Upper lobe of right lung (tissue), 1 donor: ENCODE measurements at places on chromosomes 11 and 22. TPM values are rescaled to one million over a fixed set of nuclear protein-coding genes. Genes with fewer than 3 reads are reported as not detected.

The TEX12 gene
- total RNA-seq: not detected

The CAVIN3 gene
- total RNA-seq: 48.8 TPM

GRCh38 chr11:114058871-114059277, 637 bp upstream of the ZBTB16 start:
- no peaks in the 10 kb centered on the region for H3K27me3 ChIP-seq
- peaks cover 15% of the 10 kb centered on the region for H3K36me3 ChIP-seq
- H3K4me1 ChIP-seq: peaks cover 32% of the 10 kb centered on the region
- peak overlapping the region; percentile 95 for H3K4me3 ChIP-seq

GRCh38 chr11:10709299-10710086, 15.9 kb upstream of the IRAG1 start:
- H3K27me3 ChIP-seq: no peaks in the 10 kb centered on the region
- no peaks in the 10 kb centered on the region for H3K4me1 ChIP-seq
- H3K36me3 ChIP-seq: no peaks in the 10 kb centered on the region
- no peak for DNase-seq
- no peak overlapping the region for H3K4me3 ChIP-seq

DNA sequence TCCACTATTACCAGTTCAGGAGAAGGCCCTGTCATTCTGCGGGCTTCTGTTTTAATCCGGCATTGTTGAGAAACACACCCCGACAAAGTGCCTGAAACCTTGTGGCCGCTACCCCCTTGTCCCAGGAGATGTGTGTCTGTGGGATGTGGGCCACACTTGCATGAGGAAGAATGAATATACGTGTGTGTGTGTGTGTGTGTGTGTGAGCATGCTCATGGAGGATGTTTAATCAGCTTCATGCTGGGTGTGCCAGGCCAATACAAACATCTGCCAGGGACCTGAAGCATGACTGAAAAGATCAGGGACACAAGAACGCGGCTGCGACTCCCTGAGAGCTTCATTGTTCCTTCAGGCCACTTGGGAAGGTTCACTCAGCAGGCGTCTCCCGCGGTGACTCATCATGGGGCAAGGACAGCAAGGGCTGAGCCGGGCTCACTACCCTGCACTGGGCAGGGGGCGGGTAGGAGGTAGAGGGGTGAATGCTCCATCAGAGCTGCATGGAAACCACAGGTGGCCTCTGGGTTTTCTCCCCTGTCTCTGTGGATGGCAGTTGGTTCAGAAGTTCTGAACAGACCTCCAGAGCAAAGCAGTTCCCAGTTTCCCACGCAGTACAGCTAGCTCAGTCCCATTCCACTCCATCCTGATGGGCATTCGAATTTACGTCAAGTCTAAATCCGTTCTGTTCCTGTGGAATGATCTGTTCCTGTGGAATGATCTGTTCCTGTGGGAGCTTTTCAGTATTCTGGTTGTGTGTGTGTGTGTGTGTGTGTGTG, 7.0 kb upstream of the MALAT1 start:
- H3K4me1 ChIP-seq: peaks cover 99% of the 10 kb centered on the region
- no peaks in the 10 kb centered on the region for H3K36me3 ChIP-seq
- peak overlapping the region; percentile 100 for H3K27ac ChIP-seq
- H3K27me3 ChIP-seq: no peaks in the 10 kb centered on the region
- no peak overlapping the region for H3K4me3 ChIP-seq

DNA sequence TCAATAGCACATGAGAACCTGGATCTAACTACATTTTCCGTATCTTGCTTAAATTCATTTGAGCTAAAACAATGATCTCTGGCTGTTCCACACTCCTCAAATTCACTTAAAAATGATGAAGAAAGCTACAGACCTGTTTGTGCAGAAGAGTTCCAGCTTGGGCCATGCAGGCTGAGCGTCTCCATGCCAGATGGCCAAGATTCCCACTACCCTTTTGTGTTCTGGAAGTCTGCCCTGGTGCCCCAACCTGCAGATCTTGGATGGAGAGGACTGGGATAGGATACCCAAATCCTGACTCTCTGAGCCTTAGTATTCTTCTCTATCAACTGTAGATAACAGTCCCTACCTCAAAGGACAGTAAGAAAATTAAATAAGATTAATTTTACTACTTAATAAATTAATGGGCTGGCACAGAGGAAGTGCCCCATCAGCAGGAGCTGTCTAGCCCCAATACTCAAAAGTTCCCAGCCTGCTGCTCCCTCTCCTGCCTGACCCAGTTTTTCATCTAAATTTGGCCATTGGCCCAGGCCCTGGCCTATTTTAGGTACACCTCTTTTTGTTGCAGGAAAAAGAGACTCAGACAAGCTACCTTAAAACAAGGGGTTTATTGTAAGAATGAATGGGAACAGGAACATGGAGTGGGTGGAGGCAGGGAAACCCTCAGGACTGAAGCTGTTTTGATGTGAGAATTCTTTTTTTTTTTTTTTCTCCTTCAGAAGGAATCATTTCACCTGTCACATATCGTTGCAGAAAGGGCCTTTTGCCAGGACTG, 81.4 kb upstream of the GRK3 start:
- no peaks in the 10 kb centered on the region for H3K27me3 ChIP-seq
- no peak for DNase-seq
- no peak overlapping the region for H3K27ac ChIP-seq
- no peaks in the 10 kb centered on the region for H3K4me1 ChIP-seq
- no peaks in the 10 kb centered on the region for H3K36me3 ChIP-seq
- H3K4me3 ChIP-seq: no peak overlapping the region

DNA sequence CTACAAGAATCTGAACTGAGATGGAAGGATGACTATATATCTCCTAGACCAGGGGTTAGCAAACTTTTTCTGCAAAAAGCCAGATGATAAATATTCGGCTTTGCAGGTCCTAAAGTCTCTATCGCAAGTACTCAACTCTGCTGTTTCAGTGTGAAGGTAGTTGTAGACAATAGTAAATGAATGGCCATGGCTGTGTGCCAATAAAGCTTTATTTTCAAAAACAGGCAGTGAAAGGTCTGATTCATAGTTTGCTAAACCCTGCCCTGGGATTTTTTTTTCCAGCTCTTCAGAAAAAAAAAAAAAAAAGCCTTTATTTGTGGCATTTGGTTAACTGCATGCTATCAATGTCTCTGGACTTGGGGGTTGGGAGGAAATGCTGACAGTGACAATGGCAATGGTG, 37.5 kb downstream of the FAM227A start:
- H3K27ac ChIP-seq: no peak overlapping the region
- H3K27me3 ChIP-seq: no peaks in the 10 kb centered on the region
- H3K4me3 ChIP-seq: no peak overlapping the region
- no peak for DNase-seq
- H3K4me1 ChIP-seq: no peaks in the 10 kb centered on the region

- peaks cover 9% of the 10 kb centered on the region for H3K4me1 ChIP-seq
- no peak overlapping the region for H3K27ac ChIP-seq
- H3K27me3 ChIP-seq: no peaks in the 10 kb centered on the region
- DNase-seq: no peak
These were observed 58.5 kb upstream of the PARVA start for GRCh38 chr11:12318791-12319438.

GRCh38 chr11:125241104-125241503, 76.6 kb downstream of the PKNOX2 start:
- H3K4me1 ChIP-seq: no peaks in the 10 kb centered on the region
- no peak overlapping the region for H3K4me3 ChIP-seq
- H3K27me3 ChIP-seq: no peaks in the 10 kb centered on the region
- no peaks in the 10 kb centered on the region for H3K36me3 ChIP-seq

GRCh38 chr11:94472916-94473799, 20.5 kb downstream of the MRE11 start:
- H3K27me3 ChIP-seq: no peaks in the 10 kb centered on the region
- no peaks in the 10 kb centered on the region for H3K4me1 ChIP-seq

The KLHL22 gene
- total RNA-seq: 23.3 TPM

DNA sequence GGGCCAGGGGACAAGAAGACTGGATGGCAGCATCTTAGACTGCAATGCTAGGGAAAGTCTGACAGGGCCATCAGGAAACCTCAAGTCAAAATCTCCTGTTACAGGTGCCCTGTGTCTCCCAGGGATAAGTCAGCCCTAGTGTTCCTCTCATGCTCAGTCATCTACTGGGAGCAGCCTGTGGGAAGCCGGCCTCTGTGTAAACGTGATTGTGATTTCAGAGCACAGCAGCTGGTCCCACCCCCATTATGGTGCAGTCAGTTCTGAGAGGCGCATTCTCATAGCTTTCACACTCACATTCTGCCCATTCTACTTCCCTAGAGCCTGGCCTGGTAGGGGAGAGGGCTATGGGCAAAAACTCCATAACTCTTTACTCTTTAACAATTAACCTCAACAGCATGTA, 7.2 kb upstream of the SLN start:
- no peaks in the 10 kb centered on the region for H3K4me1 ChIP-seq
- no peak overlapping the region for H3K4me3 ChIP-seq
- no peak overlapping the region for H3K27ac ChIP-seq
- no peak for DNase-seq
- no peaks in the 10 kb centered on the region for H3K27me3 ChIP-seq

The TMPRSS13 gene
- 9.9 TPM for total RNA-seq

DNA sequence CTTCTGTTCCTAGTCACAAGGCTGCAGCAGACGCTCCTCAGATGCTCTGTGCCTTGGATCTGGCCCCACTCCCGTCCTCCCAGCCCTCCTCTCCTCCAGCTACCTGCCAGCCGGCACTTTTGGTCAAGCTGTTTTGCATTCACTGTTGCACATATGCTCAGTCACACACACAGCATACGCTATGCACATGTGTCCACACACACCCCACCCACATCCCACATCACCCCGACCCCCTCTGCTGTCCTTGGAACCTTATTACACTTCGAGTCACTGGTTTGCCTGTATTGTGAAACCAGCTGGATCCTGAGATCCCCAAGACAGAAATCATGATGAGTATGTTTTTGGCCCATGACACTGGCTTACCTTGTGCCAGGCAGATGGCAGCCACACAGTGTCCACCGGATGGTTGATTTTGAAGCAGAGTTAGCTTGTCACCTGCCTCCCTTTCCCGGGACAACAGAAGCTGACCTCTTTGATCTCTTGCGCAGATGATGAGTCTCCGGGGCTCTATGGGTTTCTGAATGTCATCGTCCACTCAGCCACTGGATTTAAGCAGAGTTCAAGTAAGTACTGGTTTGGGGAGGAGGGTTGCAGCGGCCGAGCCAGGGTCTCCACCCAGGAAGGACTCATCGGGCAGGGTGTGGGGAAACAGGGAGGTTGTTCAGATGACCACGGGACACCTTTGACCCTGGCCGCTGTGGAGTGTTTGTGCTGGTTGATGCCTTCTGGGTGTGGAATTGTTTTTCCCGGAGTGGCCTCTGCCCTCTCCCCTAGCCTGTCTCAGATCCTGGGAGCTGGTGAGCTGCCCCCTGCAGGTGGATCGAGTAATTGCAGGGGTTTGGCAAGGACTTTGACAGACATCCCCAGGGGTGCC, 109.8 kb downstream of the BCR start:
- peaks cover 74% of the 10 kb centered on the region for H3K36me3 ChIP-seq
- no peak overlapping the region for H3K27ac ChIP-seq
- H3K4me3 ChIP-seq: no peak overlapping the region
- H3K27me3 ChIP-seq: no peaks in the 10 kb centered on the region
- DNase-seq: peak; percentile 79

- H3K27ac ChIP-seq: no peak overlapping the region
- no peaks in the 10 kb centered on the region for H3K4me1 ChIP-seq
- H3K36me3 ChIP-seq: no peaks in the 10 kb centered on the region
These were observed 36.7 kb upstream of the CLMP start for GRCh38 chr11:123231777-123232176.

- H3K27ac ChIP-seq: no peak within 1 kb of the TSS
- H3K36me3 ChIP-seq: no peaks in the 10 kb centered on the region
- peak within 1 kb of the TSS; percentile 26 for H3K4me3 ChIP-seq
- peaks cover 44% of the 10 kb centered on the region for H3K27me3 ChIP-seq
- peak; percentile 54 for DNase-seq
These were observed at the start of gene C11orf87 for GRCh38 chr11:109421981-109422869. C11orf87 (plus strand) TSS chr11:109422190; CDS start chr11:109423634, 1,444 bp downstream.

- no peaks in the 10 kb centered on the region for H3K36me3 ChIP-seq
- no peaks in the 10 kb centered on the region for H3K4me1 ChIP-seq
- H3K27ac ChIP-seq: no peak overlapping the region
- H3K27me3 ChIP-seq: no peaks in the 10 kb centered on the region
- no peak overlapping the region for H3K4me3 ChIP-seq
These were observed 964.8 kb downstream of the JRKL start for GRCh38 chr11:97354576-97354975.

The TRPM5 gene
- total RNA-seq: not detected

- H3K27me3 ChIP-seq: no peaks in the 10 kb centered on the region
- H3K36me3 ChIP-seq: peaks cover under 1% of the 10 kb centered on the region
- no peak for DNase-seq
- H3K4me1 ChIP-seq: peaks cover 52% of the 10 kb centered on the region
- H3K27ac ChIP-seq: no peak overlapping the region
These were observed 1.7 kb downstream of the SBF1 start for GRCh38 chr22:50473088-50473487.

GRCh38 chr22:44862981-44863860, 110.8 kb downstream of the ARHGAP8 start:
- H3K27me3 ChIP-seq: no peaks in the 10 kb centered on the region
- no peak for DNase-seq
- H3K4me3 ChIP-seq: no peak overlapping the region
- H3K4me1 ChIP-seq: no peaks in the 10 kb centered on the region

DNA sequence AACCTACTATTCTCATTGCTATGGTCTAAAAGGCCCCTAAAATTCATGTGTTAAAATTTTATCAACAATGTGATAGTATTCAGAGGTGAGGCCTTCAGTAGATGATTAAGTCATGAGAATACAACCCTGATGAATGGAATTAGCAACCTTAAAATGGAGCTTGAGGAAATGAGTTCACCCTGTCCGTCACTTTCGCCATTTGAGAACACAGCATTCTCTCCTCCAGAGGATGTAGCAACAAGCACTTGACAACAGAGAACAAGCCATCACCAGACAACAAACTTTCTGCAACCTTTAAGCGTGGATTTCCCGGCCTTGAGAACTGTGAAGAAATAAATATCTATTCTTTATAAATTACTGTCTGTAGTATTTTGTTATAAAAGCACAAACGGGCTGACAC, 197.0 kb downstream of the SBF2 start:
- no peak overlapping the region for H3K27ac ChIP-seq
- no peaks in the 10 kb centered on the region for H3K36me3 ChIP-seq
- no peaks in the 10 kb centered on the region for H3K4me1 ChIP-seq
- no peaks in the 10 kb centered on the region for H3K27me3 ChIP-seq
- no peak overlapping the region for H3K4me3 ChIP-seq
- no peak for DNase-seq

The SLC22A12 gene
- total RNA-seq: not detected

The CDC42EP2 gene
- 27.5 TPM for total RNA-seq
